ENCODE measurements at places on chromosomes 6 and 20. TPM values are rescaled to one million over a fixed set of nuclear protein-coding genes. Genes with fewer than 3 reads are reported as not detected.
A peak's percentile ranks its signal among the peaks of the same experiment; 100 is the strongest.

GRCh38 chr20:48703511-48704219, 124.1 kb downstream of the PREX1 start:
- peaks cover 60% of the 10 kb centered on the region for H3K36me3 ChIP-seq
- no peak overlapping the region for H3K4me3 ChIP-seq
- H3K4me1 ChIP-seq: peaks cover 40% of the 10 kb centered on the region
- no peak overlapping the region for H3K27ac ChIP-seq

- H3K4me1 ChIP-seq: no peaks in the 10 kb centered on the region
- H3K36me3 ChIP-seq: no peaks in the 10 kb centered on the region
- no peak overlapping the region for H3K4me3 ChIP-seq
- DNase-seq: no peak
- H3K27me3 ChIP-seq: no peaks in the 10 kb centered on the region
These were observed 9.7 kb downstream of the NOTCH4 start for GRCh38 chr6:32214126-32214525.

DNA sequence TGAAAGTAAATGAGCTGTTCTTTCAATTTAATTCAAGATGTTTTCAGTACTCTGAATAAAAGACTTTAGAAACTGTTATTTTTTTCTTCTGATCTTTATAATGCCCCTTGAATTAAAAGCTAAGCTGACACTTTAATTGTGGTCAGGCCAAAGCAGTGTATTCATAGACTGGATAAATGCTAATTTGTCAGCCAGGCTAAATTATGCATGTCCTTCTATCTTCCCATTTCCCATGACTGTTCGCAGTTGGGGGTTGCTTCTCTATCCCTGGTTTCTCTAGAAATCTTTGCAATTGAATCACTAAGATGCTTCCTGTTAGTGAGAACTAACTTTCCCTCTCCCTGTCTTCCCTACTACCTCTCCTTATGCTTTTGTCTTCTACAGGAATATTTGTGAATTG, 396.2 kb downstream of the RFPL4B start:
- no peaks in the 10 kb centered on the region for H3K27me3 ChIP-seq
- no peak for DNase-seq
- no peaks in the 10 kb centered on the region for H3K4me1 ChIP-seq

- H3K27me3 ChIP-seq: peaks cover 13% of the 10 kb centered on the region
- no peak overlapping the region for H3K4me3 ChIP-seq
- H3K4me1 ChIP-seq: no peaks in the 10 kb centered on the region
- H3K27ac ChIP-seq: no peak overlapping the region
- H3K36me3 ChIP-seq: no peaks in the 10 kb centered on the region
These were observed 101.2 kb upstream of the COL21A1 start for GRCh38 chr6:56348578-56348977.

DNA sequence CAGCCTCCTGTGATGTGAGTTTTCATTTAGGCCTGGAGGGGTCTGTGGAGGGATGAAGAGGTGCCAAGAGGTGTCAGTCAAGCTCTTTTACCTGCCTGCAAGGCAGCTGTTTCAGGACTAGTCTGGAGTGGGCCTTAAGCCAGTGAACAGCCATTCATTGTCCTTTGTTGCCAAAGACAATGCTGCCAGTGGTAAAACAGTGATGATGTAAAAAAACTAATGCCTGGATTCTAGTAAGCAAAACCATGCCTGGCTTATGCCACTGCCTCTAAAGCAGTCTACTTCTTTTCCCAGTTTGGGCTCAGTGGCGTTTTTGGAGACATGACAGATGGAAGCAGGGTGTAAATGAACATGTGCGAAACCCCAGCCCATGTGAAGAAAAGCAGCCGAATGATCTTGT, 93.5 kb upstream of the KCNK16 start:
- no peaks in the 10 kb centered on the region for H3K36me3 ChIP-seq
- DNase-seq: no peak
- H3K27ac ChIP-seq: no peak overlapping the region
- H3K27me3 ChIP-seq: peaks cover 3% of the 10 kb centered on the region
- H3K4me3 ChIP-seq: no peak overlapping the region
- H3K4me1 ChIP-seq: no peaks in the 10 kb centered on the region

GRCh38 chr6:21639316-21639715, 45.8 kb downstream of the SOX4 start:
- H3K27me3 ChIP-seq: no peaks in the 10 kb centered on the region
- H3K4me1 ChIP-seq: no peaks in the 10 kb centered on the region
- DNase-seq: no peak
- no peak overlapping the region for H3K4me3 ChIP-seq

GRCh38 chr20:4406627-4407026, 315.1 kb upstream of the PRND start:
- H3K36me3 ChIP-seq: no peaks in the 10 kb centered on the region
- H3K27me3 ChIP-seq: peaks cover 8% of the 10 kb centered on the region
- no peak overlapping the region for H3K27ac ChIP-seq
- no peak overlapping the region for H3K4me3 ChIP-seq
- no peaks in the 10 kb centered on the region for H3K4me1 ChIP-seq
- DNase-seq: no peak

DNA sequence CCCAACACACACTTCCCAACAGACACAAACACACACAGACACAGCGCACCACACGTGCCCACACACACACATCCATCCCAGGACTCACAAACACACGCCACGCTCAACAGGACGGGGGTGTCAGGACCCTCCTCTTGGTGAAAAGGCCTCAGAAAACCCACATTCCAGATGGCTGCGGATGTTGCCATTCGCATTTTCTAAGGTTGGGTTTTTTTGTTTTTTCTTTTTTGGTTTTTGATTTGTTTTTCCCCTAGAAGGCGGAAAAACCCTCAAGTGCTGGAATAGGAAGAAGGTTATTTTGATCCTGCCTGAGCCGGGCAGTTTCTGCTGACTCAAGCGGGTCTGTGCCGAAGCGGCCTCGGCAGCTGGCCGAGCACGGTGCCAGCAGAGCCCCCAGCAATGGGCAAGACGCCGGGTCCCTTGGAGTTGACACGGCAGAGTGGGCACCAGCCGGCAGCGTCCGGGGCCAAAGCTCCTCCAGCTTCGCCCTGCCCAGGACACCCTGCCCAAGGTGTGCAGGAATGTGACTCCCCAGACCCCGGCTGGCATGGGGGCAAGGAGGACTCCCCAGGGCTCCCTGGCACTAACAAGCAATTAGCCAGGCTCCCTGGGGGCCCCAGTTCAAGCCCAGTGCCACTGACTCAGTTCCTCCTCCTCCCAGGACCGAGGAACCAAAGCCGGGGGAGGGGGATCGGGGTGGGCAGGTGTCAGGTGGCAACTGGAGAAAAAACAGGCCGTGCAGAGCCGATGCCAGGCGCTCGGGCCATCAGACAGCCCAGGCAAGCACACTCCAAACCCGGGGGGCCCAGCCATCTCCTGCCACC, 40.9 kb upstream of the ZBP1 start:
- no peak for DNase-seq
- H3K36me3 ChIP-seq: no peaks in the 10 kb centered on the region
- no peak overlapping the region for H3K27ac ChIP-seq
- no peaks in the 10 kb centered on the region for H3K27me3 ChIP-seq
- peaks cover 23% of the 10 kb centered on the region for H3K4me1 ChIP-seq
- no peak overlapping the region for H3K4me3 ChIP-seq

DNA sequence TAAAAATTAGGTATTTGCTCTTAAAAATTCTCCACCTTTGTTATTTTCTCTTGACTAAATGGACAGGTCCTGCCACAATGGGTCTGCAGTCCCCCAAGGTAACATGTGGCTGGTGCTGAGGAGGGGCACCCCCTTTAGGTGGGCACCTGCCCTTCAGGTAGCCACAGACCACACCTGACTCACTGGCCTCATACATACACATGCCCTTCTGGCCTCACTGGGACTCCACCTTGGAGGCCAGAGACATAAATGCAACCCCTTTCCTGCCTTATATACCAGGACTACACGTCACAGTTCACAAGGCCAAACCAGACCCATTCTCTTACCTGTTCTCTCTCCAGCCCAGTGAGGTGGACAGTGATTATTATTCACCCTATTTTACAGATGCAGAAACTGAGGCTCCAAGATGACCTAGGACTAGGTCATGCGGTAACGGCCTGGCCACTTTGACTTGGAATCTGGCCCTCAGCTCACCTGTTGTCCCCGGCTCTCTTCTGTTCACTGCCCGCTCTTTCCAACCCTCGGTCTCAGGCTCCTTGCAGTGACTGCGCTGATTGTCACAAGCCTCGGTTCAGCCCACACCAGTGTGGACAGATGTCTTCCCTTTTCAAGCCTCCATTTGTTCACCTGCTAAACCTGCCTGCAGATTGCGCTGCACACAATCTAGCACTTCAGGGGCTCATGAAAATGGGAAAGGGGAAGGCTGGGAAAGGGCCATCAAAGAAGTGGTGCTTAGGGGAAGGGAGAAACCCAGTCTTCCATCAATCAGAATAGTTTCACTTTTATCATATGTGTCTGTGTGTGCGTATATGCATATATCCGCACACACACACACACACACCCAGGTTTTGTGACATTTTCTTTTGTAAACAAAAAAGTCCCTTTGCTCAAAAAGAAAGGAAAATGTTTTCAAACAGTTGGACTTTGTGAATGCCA, 121.7 kb downstream of the BCAS1 start:
- peaks cover 39% of the 10 kb centered on the region for H3K4me1 ChIP-seq
- no peak for DNase-seq
- H3K4me3 ChIP-seq: peak overlapping the region; percentile 48
- no peaks in the 10 kb centered on the region for H3K27me3 ChIP-seq

Gene LPA
- total RNA-seq: not detected

Gene TNNC2
- total RNA-seq: not detected

Gene TRPC4AP
- 39.6 TPM for total RNA-seq

Measured in activated naive CD8-positive, alpha-beta T cell treated with anti-CD3 and anti-CD28 coated beads for 36 hours (primary cell).